ENCODE measurements at places on chromosomes 12 and 14.

DNA sequence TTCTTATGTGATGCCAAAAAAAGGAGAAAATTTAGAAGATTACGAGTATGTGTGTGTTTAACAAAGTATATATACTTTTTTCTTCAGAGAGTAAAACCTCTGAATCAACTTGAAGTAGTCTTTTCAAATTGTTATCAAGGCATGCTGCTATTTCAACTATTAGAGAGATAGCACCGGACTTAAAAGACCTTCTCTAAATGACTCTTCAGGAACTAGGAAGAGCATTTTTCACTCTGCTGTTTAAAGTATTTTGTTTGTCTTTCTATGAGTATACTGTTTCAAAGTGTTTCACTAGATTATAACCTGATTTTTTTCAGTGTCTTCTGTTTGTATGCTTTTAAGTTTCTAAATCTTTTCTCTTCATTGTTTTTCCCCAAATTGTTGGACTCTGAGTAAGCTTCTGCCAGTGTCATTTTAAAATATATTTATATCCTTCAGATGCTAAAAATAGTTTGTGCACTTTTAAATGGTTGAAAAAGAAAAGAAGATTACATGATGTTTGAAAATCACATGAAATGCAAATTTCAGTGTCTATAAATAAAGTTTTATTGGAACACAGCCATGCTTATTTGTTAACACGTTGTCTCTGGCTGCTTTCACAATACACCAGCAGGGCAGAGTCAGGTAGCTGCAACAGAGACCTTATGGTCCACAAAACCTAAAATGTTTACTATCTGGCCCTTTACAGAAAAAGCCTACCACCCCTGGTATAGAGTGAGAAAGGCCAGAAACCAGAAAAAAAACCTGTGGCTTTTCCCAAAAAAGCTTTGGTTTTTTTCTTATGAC, 21.3 kb downstream of the CRADD start:
- no peak for DNase-seq

GRCh38 chr12:57263096-57263495, 12.1 kb upstream of the STAC3 start:
- DNase-seq: no peak

- no peak for DNase-seq
Observed at GRCh38 chr14:71246539-71246938, 339.3 kb downstream of the PCNX1 start.

DNA sequence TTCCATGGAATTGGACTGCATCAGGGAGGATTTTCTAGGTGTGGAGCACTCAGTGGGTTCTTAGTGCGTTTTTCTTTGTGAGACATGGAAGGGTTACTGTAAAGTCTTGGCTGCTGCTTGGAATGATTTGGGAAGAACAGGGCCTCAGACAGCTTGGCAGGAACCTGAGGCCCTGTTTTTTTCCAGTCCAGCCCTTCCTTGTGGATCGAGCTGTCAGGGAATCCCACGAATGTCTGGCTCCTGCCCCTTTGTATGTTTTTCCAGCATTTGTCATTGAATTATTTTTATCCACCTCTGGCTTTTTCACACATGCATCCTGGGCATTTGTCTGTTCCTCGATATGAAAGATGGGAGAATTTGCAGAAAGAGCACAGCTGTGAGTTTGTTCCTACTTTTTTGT, 158.5 kb downstream of the TGFB3 start:
- no peak for DNase-seq

DNA sequence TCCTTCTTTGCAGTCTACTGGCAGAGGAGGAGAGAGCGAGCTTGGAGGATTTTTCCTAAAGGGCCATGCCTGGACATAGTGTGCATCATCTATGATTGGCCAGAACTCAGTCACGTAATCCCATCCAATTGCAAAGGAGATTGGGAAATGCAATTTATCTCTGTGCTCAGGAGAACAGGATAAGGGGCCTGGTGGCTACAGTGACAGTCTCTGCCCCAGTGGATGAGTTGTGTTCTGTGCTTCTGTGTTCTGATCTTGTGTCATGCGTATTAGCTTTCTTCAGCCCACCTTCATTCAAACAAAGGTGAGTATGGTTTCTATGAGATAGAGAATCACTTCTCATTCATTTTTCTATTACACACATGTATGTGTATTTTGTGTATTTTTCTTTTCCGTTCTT, 144.3 kb downstream of the NRXN3 start:
- DNase-seq: no peak

DNA sequence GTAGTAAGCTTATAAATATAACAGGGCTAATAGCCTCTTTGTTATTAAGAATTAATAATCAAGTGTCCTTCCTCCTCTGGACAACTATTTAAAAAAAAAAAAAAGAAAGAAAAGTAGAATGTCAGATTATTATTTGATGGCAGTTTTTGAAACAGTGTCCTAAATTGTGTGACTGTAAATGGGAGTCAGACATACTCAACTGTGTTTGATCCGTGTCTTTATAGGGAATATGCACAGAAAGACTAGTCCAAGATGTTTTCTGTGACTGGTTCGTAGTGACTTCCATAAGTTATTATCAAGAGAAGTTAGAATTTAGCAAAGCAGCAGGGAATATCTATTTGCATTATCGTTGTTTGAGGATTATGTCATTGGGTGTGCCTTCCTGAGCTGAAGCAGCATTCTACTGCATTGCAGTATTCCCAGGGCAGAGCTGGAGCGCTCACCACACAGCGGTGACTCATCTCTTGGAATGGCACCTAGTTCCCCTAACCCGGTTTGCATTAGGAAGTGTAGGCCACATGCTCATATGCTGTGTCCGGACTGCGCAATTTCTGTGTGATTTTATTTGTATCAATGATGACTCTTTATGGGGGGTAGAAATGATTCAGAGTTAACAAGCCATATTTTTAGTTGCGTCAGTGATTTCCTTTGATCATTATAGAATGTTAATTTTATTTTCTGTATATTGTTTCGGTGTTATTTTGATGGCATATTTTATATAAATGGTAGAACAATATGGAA, 7.9 kb downstream of the DYNC1H1 start:
- DNase-seq: peak; percentile 99

- DNase-seq: no peak
Observed at GRCh38 chr14:34971381-34971780, 11.4 kb upstream of the SRP54 start.

DNA sequence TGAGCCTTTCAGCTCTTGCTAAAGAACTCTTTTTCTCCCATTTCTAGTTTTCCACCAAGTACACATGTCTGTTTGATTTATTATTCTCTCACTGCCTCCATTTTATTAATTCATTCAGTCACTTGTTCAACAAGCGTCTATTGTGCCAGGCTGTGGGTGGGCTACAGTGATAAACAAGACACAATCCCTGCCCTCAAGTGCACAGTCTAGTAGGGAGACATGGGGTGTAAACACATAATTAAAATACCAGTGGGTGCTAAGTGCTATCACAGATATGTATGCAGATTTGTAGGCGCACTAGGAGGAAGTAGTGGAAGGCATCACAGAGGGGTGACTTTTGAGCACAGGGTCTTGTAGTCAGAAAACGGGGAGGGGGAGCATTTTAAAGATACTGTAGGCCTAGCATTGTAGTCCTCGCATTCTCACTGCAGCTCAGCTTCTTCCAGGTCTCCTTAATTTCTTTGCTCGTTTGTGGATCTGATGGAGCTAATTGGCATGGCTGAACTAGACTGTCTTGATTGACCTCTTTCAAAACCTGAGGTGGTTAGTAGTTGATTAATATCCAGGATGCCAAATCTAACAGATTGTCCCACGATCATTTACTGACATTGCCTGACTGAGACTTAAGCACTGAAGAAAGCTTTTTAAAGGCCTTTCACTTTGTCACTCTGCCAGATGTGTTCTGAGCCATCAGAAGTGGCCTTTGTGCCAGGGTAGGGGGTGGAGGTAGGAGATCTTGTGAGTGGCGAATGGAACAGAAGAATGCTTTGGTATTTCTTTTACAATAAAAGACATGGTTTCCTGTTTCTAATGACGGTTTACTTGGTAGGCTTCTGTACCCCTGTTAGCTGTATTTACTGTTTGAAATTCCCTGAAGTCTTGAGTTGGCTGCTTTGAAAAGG, 116.9 kb downstream of the DIP2B start:
- DNase-seq: no peak

- DNase-seq: no peak
Observed at GRCh38 chr12:3869865-3870264, 3.3 kb downstream of the PARP11 start.

DNA sequence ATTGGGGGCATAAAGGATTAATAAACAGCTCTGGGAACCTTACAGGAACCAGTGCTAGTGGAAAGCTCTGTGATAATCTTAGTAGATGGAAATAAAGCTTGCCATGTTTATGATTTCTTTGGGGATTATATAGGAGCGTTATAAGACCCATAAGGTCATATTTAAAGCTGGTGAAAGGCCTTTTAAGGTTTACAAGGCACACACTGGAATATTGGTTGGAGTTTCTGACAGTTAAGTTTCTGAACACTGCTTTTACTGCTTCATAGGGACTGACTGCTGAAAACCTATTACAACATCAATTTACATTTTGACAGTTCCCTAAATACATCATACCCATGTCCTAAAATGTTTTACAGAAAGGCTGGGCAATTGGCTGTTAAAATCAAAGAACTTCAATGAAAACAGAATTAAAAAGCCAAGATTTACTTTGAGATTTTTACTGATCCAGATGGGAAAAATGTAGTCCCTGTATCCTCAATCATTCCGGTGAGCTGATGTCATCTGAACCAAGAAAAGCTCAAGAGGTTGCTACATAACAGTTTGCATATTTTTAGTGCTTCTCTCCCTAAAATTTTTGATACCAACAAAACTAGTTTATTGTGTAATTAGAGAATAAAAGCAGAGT, 153.7 kb upstream of the IGF1 start:
- no peak for DNase-seq

DNA sequence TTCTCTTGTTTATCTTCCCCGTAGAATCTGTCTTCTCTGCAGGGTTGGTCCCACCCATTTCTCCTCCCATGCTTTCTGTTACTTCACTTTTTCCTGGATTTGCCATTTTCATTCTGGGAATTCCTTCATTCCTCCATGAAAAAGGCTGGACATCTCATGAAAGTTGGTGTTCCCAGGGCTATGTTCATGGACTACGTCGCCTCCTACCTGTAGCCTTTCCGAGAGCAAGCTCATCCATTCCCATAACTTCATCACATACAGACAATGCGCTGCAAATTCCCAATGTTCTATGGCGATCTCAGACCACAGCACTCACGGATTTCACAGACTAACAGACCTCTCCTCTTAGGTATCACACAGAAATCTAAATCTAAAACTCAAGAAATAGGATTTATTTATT, 217.1 kb downstream of the EXOC5 start:
- DNase-seq: no peak

DNA sequence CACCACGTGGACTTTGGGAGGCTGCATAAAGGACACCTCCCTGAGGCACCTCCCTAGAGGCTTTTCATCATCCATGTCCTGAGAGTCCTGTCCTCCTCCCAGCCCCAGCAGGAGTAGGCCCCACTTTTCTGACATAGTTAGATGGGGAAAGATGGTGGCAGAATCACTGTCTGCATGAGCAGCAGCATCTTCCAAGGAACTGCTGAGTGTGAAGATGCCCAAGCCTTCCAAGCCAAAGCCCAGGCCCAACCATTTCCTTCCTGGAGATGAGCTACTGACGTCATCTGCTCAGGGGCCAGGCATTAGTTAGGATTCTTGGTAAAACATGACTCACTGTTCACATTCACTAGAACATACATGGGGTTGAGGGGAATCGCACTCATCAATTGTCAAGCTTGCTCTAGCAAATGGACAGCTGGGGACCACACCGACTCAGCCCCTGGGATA, 37.3 kb downstream of the VDR start:
- peak; percentile 74 for DNase-seq

DNA sequence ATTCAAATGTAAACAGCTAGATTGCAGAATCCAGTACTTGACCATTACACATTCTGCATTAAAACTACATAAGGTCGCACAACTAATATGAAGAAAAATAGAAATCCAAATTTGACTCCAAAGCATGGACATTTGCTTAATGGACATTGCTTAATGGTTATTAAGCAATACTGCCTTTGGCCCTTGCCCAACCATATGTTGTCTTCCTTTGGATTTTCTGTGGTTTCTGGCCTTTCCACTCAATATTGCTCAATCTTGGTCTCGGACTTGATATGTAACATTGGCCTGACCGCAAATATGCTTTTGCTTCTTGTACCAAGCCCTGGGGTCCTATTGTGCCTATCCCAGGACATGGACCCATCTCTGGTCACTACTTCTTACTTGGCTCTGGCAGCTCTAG, 67.2 kb downstream of the PTPRR start:
- no peak for DNase-seq

DNA sequence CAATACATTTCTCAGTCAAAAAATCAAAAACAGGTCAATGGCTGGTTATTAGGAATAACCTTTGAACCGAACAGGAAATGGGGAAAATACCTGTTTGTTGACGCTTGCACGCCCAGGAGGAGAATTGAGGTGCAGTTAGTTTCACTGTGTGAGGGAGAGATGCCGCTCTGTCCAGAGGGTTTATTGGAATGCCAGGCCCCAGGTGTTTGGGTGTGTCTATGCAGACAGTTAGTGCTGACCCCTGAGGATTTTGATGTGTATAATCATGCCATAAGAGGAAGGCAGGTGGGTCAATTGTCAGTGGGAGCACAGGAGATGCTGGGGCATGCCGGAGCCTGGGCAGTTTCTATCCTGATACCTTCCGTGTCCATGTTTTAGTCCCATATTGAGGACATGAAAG, 100.8 kb upstream of the DIO3 start:
- no peak for DNase-seq

- no peak for DNase-seq
Observed at GRCh38 chr12:96997797-96998484, 90.9 kb downstream of the NEDD1 start.

DNA sequence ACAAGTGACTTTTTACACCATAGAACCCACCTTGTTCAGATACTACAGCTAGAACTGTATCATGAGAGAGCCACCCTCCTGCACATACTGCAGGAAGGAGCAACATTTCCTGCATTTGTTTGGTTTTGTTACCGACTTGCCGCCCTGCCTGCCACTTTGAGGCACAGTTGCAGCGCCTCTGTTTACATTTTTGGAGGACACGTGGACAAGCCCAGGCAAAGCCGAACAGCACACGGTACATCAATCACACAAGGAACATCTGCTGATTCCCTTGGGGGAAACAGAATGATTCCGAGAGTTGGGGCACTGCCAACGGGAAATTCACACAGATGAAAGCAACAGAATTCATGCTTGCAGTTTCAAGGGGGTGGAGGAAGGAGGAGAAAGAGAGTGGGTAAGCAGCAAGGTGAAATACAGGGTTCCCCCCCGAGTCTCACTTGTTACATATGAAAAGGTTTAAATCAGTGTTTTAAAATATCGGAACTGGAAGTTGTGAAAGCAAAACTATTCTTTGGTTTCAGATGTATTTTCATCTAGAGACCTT, 110.7 kb downstream of the BTG1 start:
- DNase-seq: peak; percentile 61

DNA sequence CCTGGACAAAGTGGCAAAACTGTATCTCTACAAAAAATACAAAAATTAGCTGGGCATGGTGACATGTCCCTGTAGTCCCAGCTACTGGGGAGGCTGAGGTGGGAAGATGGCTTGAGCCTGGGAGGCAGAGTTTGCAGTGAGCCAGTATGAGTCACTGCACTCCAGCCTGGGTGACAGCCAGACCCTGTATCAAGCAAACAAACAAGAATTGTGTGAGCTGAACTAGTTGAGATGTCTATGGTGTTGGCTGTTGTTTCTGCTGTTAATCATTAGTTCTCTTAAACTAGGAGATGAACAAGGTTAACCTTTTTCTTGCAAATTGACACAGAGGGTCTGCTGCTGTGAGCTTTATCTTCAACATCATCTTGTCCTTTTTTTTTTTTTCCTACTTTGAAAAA, 23.6 kb downstream of the RASSF3 start:
- no peak for DNase-seq

Data from HS-5 (cell line).